ENCODE measurements at places on chromosomes 3 and 15.

GRCh38 chr15:91852741-91853510 lies 582 bp upstream of the SLCO3A1 start:
- DNase-seq = peak; percentile 71

DNA sequence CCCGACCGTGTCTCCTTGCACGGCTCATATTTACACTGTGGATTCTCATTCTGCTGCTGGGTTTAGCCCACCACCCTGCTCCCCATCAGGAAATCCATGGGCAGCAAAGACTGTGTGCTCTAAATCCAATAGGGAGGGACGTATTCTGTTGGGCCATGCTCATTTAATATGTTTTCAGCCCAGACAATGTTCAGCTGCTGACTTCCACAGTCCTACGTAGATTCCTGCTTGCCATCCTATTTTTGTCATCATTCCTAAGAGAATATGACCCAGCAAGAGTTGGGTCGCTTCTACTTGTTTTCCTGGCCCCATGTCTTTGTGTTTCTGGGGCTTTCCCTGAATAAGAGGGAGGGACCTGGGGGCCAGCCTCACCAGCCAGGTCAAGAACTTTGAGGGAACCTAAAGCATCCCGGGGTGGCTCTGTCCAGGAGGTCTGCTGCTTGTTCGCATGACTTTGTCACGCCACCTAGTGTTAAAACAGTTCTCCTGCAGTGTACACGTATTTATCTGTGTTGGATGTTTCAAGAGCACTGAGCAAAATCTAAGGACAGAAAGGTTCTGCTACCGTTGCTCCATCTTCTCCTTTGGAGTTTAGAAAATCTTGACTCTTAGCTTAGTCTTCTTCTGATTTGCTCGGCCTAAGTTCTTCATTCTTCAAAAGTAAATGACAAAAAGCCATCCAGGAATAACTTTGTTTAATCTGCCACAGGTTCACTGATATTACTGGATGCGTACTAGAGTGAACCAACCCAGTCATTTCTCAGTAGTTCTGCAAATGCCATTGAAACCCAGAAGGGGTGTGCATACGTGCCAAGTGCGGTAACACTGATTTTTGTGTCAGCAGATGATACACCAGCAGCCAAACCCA lies 79.8 kb upstream of the NR2E3 start:
- DNase-seq = peak; percentile 56

- DNase-seq = no peak
These were observed 2.6 kb upstream of the WWTR1 start for GRCh38 chr3:149660462-149660861.

DNA sequence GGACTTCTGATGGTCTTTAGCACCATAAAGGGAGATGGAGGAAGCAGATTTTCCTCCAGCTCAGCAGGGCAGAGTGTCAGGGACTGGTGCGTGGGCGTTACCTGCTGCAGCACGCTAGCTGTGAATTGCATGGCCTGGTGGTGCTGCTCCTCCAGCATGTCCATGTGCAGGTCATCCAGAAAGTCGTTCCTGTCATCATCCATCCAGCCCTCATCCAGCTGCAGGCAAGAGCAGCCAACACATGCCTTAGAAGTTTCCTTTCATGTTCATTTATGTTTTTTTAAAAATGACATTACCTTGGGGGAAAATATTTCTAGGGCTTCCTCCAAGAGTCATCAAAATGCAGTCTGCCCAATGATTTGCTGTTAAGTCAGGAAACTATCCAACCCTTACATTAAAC lies 239.2 kb downstream of the PDZRN3 start:
- no peak for DNase-seq

GRCh38 chr3:155308831-155309230 lies 15.3 kb upstream of the STRIT1 start:
- no peak for DNase-seq

GRCh38 chr3:127887321-127887720 lies 27.7 kb upstream of the KBTBD12 start:
- DNase-seq = no peak

DNA sequence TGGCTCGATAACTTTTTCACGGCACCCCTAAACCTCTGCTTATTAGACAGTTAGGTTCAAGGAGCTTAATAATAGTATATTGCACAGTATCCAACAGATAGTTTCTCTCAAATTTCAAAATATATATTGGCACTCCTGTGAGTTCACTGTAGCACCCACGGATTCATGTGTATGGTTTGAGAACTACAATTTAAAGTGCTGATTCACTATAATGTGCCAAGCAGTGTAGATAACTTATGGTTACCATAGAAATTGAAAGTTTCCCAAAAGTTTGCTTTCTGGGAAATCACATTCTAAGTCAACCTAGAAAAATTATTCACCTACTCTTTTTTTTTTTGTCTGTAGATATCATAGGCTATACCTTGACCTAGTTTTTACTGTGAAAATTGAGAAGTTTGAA lies 86.6 kb downstream of the GAP43 start:
- no peak for DNase-seq

DNA sequence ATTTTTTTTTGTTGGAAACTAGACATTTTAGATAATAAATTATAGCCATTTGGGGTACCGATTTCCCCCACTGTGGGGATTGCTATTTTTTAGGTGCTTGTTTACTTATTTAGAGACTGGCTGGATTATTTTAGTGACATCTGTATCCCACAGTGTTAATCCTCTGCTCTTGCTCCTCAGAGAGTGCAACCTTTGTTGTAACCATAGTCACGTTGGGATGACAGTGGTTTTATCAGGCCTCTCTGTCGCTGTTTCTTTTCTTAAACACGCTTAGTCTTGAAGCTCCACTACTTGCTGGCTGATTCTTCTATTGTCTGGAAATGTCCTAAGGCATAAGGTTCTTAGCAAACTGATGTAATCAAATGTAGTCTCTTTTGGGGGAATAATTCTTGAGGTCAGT lies 451.6 kb upstream of the SEMA6D start:
- no peak for DNase-seq

DNA sequence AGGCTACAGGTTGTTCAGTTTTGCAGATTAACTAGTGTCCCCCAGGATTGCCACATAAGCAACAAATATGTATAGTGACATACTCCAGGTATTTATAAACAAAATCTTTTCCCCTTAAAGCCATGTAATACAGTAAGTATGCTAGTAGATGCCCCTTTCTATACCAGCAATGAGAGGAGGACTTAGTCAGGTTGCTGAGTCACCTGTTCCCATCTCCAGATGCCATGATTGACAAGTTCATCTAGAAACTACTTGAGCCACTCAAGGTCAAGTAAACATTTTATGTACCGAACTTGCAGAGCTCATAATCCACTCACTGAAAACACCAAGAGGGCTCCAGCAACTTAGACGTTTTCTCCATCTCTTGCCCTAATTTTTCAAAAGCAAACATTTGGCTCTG lies 18.2 kb downstream of the SLC9A9 start:
- no peak for DNase-seq

DNA sequence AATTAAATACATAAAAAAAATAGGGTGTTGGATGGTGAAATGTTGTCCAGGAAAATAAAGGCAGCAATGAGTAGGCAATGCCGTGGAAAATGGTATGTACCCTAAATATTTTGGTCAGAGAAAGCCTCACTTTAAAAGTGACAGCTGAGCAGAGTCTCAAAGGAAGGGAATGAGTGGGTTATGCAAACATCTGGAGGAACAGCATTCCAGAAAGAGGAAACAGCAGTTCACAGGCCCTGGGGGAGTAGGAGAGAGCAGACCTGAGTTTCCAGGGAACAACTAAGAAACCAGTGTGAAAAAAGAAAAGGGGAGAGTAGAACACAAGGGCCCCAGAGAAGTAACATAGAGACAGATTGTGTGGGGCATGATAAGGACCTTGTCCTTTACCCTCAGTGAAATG lies 230.0 kb upstream of the CNTN3 start:
- DNase-seq = no peak

- DNase-seq = no peak
These were observed 61.1 kb downstream of the CCNL1 start for GRCh38 chr3:157098823-157099185.

DNA sequence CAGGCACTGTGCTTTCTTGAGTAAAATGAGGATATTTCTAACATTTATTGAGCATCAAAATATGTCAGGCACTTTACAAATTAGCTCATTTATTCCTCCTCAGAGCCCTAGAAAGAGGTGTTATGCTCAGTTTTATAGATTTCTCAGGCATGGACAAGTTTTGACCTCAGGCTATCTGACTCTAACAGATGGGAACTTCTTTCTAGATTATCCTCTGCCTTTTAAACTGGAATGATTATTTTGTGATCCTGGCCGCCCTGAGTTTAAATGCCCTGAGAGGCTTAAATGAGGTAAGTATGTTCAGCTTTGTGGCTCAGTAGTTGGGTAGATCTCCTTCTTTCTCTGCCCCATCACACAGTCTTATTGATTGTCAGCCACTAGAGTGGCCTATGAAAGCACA lies 32.3 kb upstream of the ATP1B3 start:
- no peak for DNase-seq

- DNase-seq = no peak
These were observed 115.0 kb downstream of the ALDH1A2 start for GRCh38 chr15:57950381-57950946.

- DNase-seq = no peak
These were observed 12.1 kb upstream of the TGM5 start for GRCh38 chr15:43278869-43279268.

DNA sequence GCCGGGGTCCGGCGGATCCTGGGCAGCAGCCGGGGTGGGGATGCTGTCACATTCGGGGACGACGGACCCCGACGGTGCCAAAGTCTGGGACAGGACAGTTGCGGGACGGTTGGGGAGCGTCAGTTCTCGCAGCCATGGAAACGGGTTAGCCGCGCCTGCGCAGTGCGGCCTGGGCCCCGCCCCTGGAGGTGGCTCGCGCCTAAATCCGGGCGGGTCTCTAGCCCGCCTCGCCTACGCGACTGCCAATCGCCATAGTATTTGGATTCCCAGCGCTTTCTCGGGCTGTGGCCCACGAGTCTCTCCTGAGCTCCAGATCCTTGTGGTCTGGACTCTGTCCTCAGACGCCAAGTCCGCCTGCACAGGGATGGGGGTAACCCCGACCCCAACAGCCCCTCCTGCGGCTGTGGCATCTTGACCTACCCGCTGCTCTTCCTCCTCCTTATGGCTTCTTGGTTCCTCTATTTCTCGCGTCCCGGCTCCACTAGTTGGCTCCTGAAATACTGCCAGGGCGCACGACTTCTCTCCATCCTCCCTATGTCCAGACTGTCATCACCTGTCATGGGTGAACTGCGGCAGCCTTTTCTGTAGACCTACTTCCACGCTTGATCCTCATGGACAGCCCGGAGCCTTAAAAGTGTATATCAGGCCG lies at the start of gene ZMYND10:
Gene ZMYND10 (minus strand): TSS at position 147 of the 649 bp plus-strand sequence. CDS start 153 bp downstream, outside the sequence.
- DNase-seq = no peak

DNA sequence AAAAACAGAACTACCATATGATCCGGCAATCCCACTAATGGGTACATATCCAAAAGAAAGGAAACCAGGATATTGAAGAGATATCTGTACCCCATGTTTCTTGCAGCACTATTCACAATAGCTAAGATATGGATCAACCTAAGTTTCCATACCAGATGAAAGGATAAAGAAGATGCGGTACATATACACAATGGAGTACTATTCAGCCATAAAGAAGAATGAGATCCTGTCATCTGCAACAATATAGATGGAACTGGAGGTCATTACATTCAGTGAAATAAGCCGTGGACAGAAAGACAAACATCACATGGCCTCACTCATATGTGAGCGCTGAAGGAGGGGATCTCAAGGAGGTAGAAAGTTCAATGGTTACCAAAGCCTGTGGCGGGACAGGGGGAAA lies 3.0 kb downstream of the SLC41A3 start:
- DNase-seq = no peak

- DNase-seq = no peak
These were observed 3.4 kb upstream of the TPM1 start for GRCh38 chr15:63038926-63039673.

- DNase-seq = no peak
These were observed 32.3 kb upstream of the ZCWPW2 start for GRCh38 chr3:28316226-28316625.

GRCh38 chr3:40451551-40451950 lies 5.6 kb upstream of the RPL14 start:
- no peak for DNase-seq

DNA sequence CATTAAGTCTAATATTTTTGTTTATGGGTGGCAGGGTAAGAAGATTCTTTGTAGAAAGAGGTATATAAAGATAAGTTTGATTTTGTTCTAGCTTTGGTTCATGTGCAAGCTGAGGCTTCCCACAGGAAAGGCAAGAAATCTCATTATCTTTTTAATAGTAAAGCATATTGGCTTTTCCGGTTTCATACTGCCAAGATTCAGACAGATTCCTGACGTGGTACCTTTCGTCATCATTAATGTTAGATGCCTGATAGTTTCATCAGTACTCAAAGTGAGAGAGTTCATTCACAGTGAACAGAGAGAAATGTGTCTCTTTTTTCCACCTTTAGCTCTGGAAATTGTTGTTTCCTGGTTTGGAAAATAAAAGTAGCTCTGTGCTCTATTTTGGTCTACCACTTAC lies 16.5 kb downstream of the TPM1 start:
- no peak for DNase-seq

DNA sequence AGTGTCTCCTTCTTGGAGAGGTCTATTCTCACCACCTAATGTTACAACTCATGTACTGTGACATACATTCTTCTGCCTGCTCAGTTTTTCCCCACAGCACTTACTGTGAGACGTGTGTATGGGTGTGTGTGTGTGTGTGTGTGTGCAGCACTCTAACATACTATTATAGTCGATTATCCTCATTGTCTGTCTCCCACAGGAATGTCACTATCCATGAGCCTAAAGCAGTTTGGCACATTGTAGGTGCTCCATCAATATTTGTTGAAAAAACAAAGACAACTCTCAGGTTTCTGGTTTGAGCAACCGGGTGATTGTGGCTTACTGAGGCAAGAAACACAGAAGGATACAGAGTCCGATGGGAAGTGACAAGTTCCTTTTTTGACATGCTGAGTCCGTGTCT lies 8.6 kb upstream of the ZNF148 start:
- no peak for DNase-seq

- no peak for DNase-seq
These were observed 235.2 kb downstream of the TLE3 start for GRCh38 chr15:69862540-69862939.

- DNase-seq = no peak
These were observed 74.3 kb upstream of the STAC start for GRCh38 chr3:36305929-36306520.

- no peak for DNase-seq
These were observed 125.4 kb upstream of the PLCL2 start for GRCh38 chr3:16759227-16759903.

DNA sequence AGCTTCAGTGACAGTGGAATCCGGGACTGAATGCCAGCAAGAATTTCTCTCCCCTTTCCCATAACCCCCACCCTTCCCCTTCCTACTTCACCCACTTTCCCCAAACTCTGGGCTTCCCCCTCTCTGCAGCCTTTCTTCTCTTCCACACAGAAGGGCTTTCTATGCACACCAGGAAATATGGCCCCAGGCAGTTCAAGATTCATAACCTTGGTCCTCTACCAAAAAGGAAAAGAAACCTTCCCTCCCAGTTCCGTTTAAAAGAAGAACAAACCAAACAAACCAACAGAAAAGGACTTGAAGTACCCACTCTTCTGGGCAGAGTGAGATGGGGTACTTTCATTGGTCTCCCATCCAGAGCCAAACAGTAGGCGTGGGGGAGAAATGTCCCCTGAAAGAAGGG lies 68.8 kb upstream of the ABHD2 start:
- no peak for DNase-seq

- no peak for DNase-seq
These were observed 280.7 kb downstream of the NFKBIZ start for GRCh38 chr3:102129760-102130608.
